ENCODE measurements at places on chromosomes 4 and X. TPM values are rescaled to one million over a fixed set of nuclear protein-coding genes. Genes with fewer than 3 reads are reported as not detected.

Gene ANKRD50
- 0.35 TPM for total RNA-seq

Gene PF4V1
- not detected for total RNA-seq

Gene PRR32
- total RNA-seq = not detected

GRCh38 chrX:49987651-49988050 lies 65.3 kb downstream of the CLCN5 start:
- no peak for DNase-seq

GRCh38 chrX:139828033-139828432 lies 104.8 kb downstream of the ATP11C start:
- no peak for DNase-seq

Gene CXCL3
- not detected for total RNA-seq

GRCh38 chr4:87540146-87541058 lies 11.2 kb upstream of the SPARCL1 start:
- DNase-seq = no peak

GRCh38 chr4:150515135-150515534 lies 66.8 kb upstream of the MAB21L2 start:
- DNase-seq = no peak

Gene GPM6B
- total RNA-seq = not detected

Gene TBC1D19
- total RNA-seq = 5.2 TPM

Gene CDKL2
- total RNA-seq = 0.74 TPM

GRCh38 chr4:99361899-99362275 lies 9.3 kb upstream of the ADH1C start:
- DNase-seq = no peak
